Cardiac atrium fibroblast (primary cell): ENCODE measurements at places on chromosomes 6 and 20. TPM values are rescaled to one million over a fixed set of nuclear protein-coding genes. Genes with fewer than 3 reads are reported as not detected.

TAF4 gene
- total RNA-seq, result 1.3 and 3.1 TPM in 2 replicates

SCUBE3 gene
- 0.32 and 2.0 TPM in 2 replicates for total RNA-seq

LAMP5 gene
- not detected in 2 replicates for total RNA-seq

CST3 gene
- 815 and 985 TPM in 2 replicates for total RNA-seq

CD24 gene
- 1.5 TPM in 1 of 2 replicates, not detected in the other for total RNA-seq

NFS1 gene
- 25.1 and 28.8 TPM in 2 replicates for total RNA-seq

ZBTB12 gene
- total RNA-seq, result 1.8 and 2.1 TPM in 2 replicates

DNAH8 gene
- not detected in 2 replicates for total RNA-seq

GHRH gene
- not detected in 2 replicates for total RNA-seq

DLK2 gene
- 1.3 and 1.8 TPM in 2 replicates for total RNA-seq

PPP1R18 gene
- 56.3 and 76.8 TPM in 2 replicates for total RNA-seq

FOXF2 gene
- 0.54 and 0.81 TPM in 2 replicates for total RNA-seq

CST2 gene
- total RNA-seq, result 0.16 TPM in 1 of 2 replicates, not detected in the other

MRAP2 gene
- total RNA-seq, result 0.36 and 0.49 TPM in 2 replicates

B4GALT5 gene
- 17.1 and 32.4 TPM in 2 replicates for total RNA-seq

TRIM31 gene
- not detected in 2 replicates for total RNA-seq

TTLL9 gene
- total RNA-seq, result 0.18 TPM in 1 of 2 replicates, not detected in the other

DEF6 gene
- 1.1 TPM in 1 of 2 replicates, not detected in the other for total RNA-seq

TNFRSF21 gene
- total RNA-seq, result 29.8 and 44.2 TPM in 2 replicates

CD40 gene
- total RNA-seq, result 7.8 and 13.3 TPM in 2 replicates

TREM1 gene
- 0.36 and 8.6 TPM in 2 replicates for total RNA-seq

LTA gene
- total RNA-seq, result not detected in 2 replicates

ULBP2 gene
- 10.5 and 10.7 TPM in 2 replicates for total RNA-seq

IFNGR1 gene
- total RNA-seq, result 60.5 and 150 TPM in 2 replicates

DEFB124 gene
- total RNA-seq, result not detected in 2 replicates

RRAGD gene
- 0.49 TPM in 1 of 2 replicates, not detected in the other for total RNA-seq

KIF13A gene
- total RNA-seq, result 13.5 and 19.1 TPM in 2 replicates

PM20D2 gene
- total RNA-seq, result 2.0 and 5.7 TPM in 2 replicates

NOX3 gene
- not detected in 2 replicates for total RNA-seq

RIPOR2 gene
- 6.0 and 9.2 TPM in 2 replicates for total RNA-seq

SLCO4A1 gene
- 0.32 and 0.54 TPM in 2 replicates for total RNA-seq

ENPP3 gene
- 0.81 TPM in 1 of 2 replicates, not detected in the other for total RNA-seq

MYBL2 gene
- total RNA-seq, result 7.3 and 9.4 TPM in 2 replicates

SMLR1 gene
- total RNA-seq, result not detected in 2 replicates

REM1 gene
- total RNA-seq, result 2.8 and 3.4 TPM in 2 replicates

KCNK5 gene
- total RNA-seq, result not detected in 2 replicates

STMND1 gene
- not detected in 2 replicates for total RNA-seq

RNF8 gene
- 13.9 and 22.7 TPM in 2 replicates for total RNA-seq

PHACTR3 gene
- total RNA-seq, result not detected in 2 replicates

PSMF1 gene
- 71.4 and 122 TPM in 2 replicates for total RNA-seq

CLPSL2 gene
- not detected in 2 replicates for total RNA-seq

XKR7 gene
- not detected in 2 replicates for total RNA-seq

THBS2 gene
- total RNA-seq, result 586 and 600 TPM in 2 replicates

KIF6 gene
- not detected in 2 replicates for total RNA-seq

DZANK1 gene
- total RNA-seq, result 0.16 and 0.36 TPM in 2 replicates

TMEM74B gene
- 1.1 and 1.5 TPM in 2 replicates for total RNA-seq

CYP39A1 gene
- not detected in 2 replicates for total RNA-seq

AIF1 gene
- not detected in 2 replicates for total RNA-seq

RGS17 gene
- 1.8 and 4.0 TPM in 2 replicates for total RNA-seq

ZNF165 gene
- total RNA-seq, result 0.16 and 0.36 TPM in 2 replicates

TCP11 gene
- not detected in 2 replicates for total RNA-seq

SEMG1 gene
- total RNA-seq, result not detected in 2 replicates
